ENCODE measurements at places on chromosomes 3 and 15.

GRCh38 chr3:177835008-177835407, 637.7 kb upstream of the TBL1XR1 start:
- peak; percentile 58 for DNase-seq

DNA sequence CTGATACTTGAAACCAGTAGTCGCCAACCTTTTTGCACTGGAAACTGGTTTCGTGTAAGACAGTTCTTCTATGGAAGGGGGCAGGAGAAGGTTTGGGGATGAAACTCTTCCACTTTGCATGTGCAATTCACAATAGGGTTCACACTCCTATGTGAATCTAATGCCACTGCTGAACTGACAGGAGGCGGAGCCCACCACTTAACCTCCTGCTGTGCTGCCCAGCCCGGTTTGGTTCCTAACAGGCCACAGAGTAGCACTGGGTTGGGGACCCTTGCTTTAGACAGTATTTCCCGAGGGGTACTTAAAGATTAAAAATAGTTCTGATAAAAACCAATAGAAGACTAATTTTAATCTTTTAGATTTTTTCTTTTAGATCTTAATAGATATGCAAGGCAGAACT, 11.1 kb downstream of the TFG start:
- DNase-seq = no peak

GRCh38 chr15:69475769-69476358, 23.2 kb downstream of the RPLP1 start:
- peak; percentile 70 for DNase-seq

GRCh38 chr15:39430389-39430788, 150.5 kb upstream of the THBS1 start:
- DNase-seq = no peak

- no peak for DNase-seq
Measured at GRCh38 chr3:160259589-160259988, 34.4 kb downstream of the C3orf80 start.

GRCh38 chr3:140494970-140495369, 182.9 kb upstream of the TRIM42 start:
- no peak for DNase-seq

DNA sequence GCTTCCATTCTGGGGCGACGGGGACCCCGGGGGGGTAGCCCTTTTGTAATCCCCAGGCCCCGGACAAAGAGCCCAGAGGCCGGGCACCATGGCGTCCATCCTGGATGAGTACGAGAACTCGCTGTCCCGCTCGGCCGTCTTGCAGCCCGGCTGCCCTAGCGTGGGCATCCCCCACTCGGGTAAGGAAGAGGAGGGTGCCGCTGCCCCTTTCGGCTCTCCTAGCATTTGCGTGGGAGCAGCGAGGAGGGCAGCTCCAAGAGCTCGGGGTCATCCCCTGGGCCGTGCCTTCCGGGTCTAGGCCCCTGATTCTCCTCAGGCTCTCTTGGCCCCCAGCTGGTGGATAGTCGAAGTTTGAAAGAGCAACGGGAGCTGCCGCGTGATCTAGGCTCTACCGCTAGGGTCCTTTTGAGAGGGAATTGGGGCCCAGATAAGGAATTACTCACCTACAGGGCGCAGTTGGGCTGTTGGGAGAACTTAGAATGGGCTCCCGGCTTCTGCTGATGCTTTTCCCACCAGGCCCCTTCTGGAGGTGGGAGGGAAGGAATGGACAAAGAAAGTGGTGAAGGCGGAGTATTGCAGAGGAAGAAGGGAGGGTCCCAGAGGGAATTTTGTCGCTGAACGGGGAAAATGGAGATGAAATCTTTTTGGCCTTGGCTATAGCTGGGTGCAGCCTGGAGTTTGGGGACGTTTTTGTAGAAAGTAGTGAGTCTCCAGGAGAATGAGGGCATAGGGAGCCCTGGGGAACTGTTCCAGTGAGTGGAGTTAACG, 615 bp downstream of the VPS18 start:
- peak; percentile 95 for DNase-seq

DNA sequence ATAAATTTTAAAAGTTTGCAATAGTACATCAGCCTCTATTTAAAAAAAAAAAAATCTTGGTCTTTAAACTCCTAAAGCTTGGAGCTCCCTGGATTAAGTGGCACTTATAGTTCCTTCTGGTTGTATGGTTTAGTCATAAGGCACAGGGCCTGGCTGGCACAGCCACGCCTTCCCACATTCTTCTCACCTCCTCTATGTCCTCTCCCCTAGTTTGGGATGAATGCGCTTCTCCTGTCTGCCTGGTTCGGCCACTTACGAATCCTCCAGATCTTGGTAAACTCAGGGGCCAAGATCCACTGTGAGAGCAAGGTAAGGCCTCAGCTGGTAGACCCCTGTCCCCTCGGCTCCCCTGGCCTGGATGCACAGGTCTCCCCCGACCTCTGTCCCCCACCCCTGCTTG, 10.0 kb downstream of the ANKDD1A start:
- no peak for DNase-seq

- no peak for DNase-seq
Measured at GRCh38 chr3:193816656-193817311, 223.8 kb downstream of the OPA1 start.

DNA sequence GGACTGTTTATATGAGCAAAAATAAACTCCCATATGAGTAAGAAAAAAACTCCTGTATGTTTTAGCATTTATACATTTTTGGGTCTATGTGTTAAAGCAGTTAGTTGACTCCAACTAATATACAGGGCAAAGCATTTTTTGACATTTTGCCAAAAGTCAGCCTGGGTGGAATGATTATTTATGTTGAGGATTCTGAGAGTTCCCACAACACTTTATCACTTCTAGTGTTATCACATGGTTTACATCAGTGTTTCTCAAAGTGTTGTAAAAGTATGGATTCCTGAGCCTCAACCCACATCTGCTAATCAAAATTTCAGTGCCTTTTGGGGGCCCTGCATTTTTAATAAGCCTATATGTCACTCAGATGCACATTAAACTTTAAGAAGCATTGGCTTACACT, 337.3 kb upstream of the WNT5A start:
- no peak for DNase-seq
